ENCODE measurements at places on chromosomes 6 and 20.

DNA sequence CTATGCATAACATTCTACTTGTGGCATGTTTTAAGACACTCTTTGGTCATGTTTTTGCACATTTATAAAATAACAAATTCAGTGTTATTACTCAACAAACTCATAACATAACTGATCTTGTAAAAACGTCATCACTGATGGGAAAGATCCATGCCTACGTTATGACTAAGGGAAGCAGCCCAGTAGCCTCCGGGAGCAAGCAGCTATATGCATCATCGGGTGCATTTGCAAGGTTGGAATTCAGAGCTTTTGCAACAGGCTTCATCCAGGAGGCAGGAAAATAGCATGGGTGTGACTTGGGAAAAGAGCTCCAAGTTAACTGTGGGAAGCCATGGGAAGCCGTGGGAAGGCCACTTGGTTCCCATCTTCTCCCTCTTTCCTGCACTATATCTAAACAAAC, 271.6 kb upstream of the SGK1 start:
- no peak for DNase-seq

DNA sequence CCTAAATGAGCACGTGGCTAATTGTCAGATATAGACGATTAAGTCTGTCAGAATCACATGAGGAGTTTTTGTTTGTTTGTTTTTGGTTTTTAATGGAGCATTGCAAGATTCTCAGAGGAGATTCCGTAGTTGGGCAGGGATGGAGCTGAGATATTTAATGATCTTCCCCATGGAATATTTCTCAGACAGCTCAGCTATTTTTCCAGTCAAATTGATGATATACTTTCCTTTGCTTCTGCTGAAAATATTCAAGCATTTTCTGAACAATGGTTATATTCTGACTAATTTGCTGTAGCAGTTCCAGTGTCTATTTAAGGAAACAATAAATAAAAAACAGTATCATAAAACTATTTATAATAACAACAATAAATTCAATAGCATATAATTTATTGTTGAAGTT, 348.4 kb downstream of the KIF16B start:
- DNase-seq: no peak

DNA sequence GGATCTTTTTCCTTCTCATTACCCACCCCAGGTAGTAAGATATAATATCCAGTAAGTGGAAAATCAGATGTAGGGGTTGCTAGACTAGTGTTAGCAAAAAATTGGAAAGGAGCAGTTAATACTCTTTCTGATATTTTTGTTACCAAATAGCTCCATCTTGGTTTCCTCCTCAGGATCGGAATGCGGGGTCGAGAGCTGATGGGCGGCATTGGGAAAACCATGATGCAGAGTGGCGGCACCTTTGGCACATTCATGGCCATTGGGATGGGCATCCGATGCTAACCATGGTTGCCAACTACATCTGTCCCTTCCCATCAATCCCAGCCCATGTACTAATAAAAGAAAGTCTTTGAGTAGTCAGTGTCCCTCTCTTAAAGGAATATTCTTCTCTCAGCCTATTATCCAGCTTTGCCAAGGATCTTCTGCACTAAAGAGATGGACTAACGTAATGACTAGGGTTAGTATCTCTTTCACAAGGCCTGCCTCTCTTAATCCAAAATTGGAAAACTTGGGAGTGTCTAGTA, 1.5 kb downstream of the ROMO1 start:
- DNase-seq: no peak

DNA sequence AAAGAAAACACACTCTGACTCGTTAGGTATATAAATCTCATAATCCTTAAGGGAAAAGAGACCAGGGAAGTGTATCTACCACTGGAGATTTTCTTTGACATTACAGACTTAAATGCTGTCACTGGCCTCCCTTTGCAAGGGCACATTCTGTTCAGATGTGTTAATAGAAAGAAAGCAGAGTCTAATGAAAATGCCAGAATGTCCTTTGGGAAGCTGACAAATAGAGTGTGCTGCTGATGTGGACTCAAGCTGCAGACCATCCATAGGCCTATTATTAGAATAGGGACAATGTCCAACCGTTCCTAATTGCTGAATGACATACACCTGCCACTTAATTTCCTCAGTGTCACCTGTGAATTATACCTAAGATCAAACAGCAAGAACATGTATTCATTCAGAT, 41.2 kb downstream of the SLC35D3 start:
- no peak for DNase-seq

DNA sequence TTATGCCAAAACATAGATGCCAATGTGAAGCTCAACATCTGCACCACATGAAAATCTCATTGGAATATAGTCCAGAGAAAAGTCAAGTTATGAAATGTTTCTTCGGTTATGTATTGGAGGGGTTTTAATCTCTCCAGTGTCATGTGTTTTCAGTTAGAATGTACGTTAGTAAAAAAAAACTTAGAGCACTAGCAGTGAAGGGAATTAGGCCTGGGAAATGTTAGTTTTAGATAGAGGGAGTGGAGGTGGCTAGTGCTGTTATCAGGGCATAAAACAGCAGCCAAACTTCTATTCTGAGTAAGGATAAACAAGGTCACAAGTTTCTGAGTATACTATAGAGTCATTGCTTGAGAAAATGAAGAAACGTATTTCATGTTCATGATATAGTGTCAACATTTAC, 42.9 kb downstream of the HDGFL1 start:
- no peak for DNase-seq

GRCh38 chr6:36961441-36962435, 7.2 kb downstream of the PI16 start:
- DNase-seq: no peak

- no peak for DNase-seq
These were observed 14.3 kb downstream of the GRM4 start for GRCh38 chr6:34131326-34132290.

- DNase-seq: peak; percentile 42
These were observed 104.4 kb upstream of the FOXP4 start for GRCh38 chr6:41441598-41442351.

DNA sequence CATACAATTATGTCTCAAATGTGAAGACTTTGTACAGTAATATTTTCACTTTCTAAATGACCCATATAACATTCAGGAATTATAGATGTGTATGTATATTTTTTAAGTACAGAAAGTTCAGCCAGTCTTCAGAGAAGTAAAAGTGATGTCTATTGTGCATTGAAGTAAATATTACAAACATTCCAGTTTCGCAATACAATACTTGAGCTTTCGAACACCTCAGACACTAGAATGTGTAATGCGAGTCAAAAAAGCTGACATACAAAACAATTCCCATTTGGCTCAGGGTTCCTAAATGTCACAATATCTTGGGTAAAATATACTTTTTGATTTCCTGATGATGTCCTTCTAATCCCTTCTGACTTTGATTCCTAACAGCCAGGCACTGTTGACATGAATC, 101.4 kb downstream of the ZNF217 start:
- no peak for DNase-seq

GRCh38 chr20:50014570-50015562, 32.1 kb downstream of the SNAI1 start:
- DNase-seq: peak; percentile 61

GRCh38 chr20:44081476-44081875, 105.5 kb downstream of the JPH2 start:
- no peak for DNase-seq

- DNase-seq: no peak
These were observed 112.7 kb downstream of the FHL5 start for GRCh38 chr6:96675597-96675996.

- no peak for DNase-seq
These were observed 135.9 kb upstream of the DTNBP1 start for GRCh38 chr6:15798533-15799255.

- no peak for DNase-seq
These were observed 248.8 kb downstream of the SOD2 start for GRCh38 chr6:159444056-159444760.

GRCh38 chr6:27224729-27225128, 22.8 kb upstream of the PRSS16 start:
- DNase-seq: no peak

- no peak for DNase-seq
These were observed 15.5 kb upstream of the CCND3 start for GRCh38 chr6:41957117-41957516.
